Activated CD4-positive, alpha-beta T cell treated with anti-CD3 and anti-CD28 coated beads for 1 hour (primary cell): ENCODE measurements at places on chromosomes 13 and 19.

GRCh38 chr19:28793391-28794168 lies 419.4 kb downstream of the UQCRFS1 start:
- no peak for DNase-seq

DNA sequence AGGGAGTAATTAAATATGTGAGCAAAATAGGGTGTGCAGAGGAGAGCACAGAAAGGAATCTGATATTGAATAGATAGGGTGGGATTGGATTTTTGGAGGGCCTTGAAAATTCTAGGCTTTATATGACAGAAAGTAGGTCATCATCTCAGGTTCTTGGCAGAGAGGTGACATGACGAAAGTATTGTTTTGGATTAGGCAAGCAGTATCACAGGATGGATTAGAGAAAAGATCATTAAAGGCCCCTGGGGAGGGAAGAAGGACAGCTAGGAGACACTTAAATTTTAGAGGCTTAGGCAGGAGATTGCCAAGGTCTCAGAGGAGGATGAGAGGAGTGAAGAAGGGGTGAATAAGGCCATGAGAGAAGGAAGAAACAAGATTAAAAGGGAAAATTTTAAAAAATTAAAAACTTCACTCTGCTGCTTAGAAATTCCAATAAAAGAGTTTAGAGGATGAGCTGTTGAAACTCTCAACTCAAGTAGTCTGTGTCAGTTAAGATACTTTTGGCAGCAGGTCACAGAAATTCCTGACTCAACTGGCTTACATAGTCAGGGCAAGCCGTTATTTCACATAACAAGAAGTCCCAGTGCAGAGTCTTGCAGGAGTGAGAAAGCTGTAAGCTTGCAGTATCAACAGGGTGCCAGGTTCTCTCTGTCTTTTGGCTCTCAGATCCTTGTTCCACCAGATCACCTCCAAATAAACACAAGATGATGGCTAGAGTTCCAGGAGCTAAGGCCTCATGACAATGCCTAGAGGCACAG lies 8.8 kb downstream of the GPC6 start:
- no peak for DNase-seq

- no peak for DNase-seq
Observed at GRCh38 chr13:49342454-49342853, 94.7 kb downstream of the CDADC1 start.

DNA sequence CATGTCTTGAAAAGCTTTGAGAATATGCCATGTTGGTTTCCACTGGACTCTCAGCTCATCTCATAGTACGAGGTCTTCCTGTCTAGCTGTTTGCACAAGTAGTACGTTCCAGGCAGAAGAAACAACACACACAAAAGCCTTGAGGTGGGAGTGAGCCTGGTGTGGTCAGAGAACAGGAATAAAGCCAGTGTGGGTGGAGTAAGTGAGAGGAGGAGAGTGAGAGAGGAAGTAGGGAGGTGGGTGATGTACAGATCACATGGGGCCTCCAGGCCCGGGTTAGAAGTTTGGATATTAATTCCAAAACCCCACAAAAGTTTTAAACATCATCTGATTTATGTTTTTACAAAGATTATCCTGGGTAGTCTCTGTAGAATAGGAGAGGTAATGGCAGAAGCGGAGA lies 230.6 kb downstream of the MTUS2 start:
- DNase-seq: no peak

DNA sequence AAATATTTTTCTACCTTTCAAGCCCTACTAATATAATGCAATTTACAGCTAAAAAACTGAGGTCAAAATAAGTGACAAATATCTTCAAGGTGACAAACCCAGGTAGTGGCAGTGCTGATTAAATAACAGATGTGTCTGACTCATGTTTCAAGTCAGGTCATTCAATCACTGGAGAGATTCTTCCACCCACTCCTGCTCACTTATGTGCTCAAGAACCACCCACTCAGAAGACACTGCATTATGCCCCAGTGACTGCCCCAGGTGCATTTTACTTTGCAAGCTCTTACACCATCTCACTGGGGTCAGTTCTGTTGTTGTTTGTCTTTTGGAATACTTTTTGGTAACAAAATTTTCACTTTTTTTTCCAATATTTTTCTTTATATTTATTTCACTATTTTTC lies 2.2 kb downstream of the ZNF100 start:
- DNase-seq: no peak

- DNase-seq: no peak
Observed at GRCh38 chr13:65584126-65584525, 1646.0 kb downstream of the PCDH9 start.

- no peak for DNase-seq
Observed at GRCh38 chr13:44902738-44903137, 86.5 kb downstream of the NUFIP1 start.

DNA sequence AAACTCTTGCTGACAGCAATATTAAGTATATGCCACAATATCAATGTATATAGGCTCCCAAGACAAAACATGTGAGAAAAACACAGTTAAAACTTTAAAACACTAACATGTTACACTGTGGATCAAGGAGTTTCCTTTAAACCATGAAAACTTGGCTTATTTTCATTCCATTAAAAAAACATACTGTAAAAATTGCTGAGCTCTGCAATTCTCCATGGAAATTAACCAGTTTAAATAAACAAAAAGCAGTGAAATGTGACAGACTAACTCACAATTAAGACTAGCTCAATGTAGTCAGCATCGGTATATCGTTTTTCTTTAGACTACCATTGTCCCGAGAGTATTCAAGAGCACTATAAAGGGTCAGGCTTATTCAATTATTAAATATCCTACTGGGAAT lies 930.5 kb upstream of the SLITRK1 start:
- DNase-seq: no peak

DNA sequence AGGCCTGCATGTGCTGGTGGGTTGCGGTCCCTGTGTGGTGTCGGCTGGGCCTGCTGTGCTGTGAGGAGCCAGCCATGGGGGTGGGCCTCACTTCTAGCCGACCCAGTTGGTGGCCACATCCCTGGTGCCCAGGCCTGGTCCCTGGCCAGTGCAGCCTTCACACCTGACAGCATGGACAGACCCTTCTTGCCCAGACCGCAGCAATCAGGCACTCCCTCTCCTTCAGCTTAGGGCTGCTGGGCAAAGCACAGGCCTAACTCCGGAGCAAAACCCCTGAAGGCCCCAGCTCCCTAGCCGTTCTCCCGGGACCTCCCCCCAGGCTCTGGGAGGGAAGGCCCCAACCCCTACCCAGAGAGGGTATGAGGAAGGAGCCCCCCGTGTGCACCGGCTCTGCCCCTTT lies 6.6 kb upstream of the MCF2L start:
- DNase-seq: no peak

DNA sequence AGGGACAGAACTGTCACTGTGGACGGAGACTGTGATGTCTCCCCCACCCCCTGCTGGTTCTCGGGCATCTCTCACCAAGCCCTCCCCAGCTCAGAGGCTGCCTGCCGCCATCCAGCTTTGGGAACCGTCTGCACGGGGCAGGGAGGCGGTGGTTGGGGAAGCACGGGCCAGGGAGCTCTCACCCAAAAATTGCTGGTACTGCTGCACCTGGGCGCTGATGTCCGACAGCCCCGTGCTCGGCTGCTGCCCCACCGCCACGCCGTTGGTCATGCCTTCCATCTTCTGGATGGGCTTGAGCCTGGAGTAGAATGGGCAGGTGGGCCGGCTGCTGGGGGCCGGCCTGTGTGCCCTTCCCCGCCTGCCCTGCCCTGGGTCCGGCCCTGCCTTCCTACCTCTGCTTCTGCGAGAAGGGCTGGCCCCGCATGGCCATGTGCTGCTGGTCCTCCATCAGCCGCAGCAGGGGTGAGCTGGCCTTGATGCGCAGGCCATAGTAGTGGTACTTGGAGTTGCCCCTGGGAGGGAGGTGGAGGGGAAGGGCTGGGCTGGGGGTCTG lies 16.1 kb downstream of the DCAF15 start:
- DNase-seq: no peak

DNA sequence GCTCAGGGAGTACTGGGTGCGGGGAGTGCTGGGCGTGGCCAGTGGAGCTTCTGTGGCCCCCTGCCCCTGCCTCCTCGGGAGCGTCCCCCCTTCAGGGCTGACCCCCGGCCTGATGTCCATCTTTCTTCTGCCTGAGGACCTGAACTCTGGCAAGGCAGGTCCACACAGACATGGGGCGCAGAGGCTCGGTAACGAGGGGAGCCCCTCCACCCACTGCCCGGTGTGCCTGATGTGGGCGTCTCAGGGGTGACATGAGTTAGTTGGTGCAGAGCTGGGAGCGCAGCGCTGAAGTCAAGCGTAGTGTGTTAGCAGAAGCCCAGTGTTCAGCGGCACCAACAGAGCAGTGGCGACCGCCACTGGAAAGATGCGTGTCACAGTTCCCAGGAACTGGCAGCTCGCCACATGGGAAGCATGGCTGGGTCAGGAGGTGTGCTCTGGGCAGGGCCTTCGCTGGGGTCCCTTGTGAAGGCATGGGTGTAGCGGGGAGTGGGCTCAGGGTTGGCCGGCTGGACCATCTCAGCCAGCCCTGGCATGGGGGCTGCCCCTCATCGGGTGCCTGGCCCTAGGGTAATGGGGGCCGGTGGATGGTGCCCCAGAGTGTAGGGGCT lies 11.5 kb downstream of the THOP1 start:
- DNase-seq: no peak

DNA sequence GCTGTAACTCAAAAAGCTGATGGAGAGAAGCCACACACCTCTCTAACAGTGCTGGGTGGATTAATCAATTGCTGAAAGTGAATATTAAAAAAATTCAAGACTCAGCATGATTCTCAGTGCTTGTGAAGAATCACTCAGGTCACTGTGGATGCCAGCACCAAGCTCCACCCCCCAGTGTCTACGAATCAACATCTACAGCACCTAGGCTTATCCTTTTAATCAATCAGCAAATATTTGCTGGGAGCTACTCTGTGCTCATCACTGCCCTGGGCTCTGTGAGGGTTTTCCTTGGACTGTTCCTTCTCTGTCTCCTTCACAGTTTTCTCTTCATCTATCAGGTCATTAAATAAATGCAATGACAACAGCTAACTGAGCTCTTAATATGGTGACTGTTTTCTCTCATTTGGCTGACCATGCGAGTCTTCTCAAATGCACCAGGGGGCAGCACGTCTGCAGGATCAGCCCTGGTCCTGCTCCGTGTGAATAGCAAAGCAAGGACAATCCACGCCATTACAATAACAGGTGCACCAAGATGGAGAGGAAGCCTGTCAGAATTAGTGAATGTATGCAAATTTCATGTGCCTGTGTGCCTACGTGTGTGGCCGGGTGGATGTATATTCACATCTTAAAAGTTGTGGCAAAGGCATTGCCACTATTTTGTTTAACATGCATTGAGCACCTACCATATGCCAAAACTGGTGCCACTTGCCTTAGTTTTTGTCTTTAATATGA lies 14.6 kb upstream of the C13orf42 start:
- DNase-seq: no peak
